NCI-H2029 (cell line): ENCODE measurements at places on chromosomes 11 and 22.

- no peak for DNase-seq
Measured at GRCh38 chr11:2567026-2567671, 122.3 kb downstream of the KCNQ1 start.

DNA sequence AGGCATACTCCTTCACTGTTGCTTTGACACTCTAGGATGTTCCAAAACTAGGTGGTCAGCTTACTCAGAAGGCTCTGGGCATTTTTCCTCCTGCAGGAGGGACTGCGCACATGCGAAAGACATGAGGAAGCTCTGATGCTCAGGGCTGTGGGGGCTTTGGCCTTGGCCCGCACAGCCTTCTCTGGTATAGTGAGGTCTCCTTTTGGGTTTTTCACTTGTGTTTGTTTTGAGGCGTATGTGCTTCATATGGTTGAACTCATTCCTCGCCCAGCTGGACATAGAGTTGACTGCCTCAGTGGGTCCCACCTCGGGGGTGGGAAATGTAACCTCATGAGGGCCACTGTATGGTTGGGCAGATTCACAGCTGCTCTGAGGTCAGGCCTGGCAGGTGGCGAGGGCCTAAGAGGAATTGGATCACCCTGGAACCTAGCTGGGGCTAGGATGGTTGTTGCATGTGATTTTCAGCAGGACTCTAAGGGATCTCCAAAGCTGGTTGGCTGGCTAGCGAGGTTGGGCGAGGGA lies 63.7 kb downstream of the PTPRJ start:
- no peak for DNase-seq

DNA sequence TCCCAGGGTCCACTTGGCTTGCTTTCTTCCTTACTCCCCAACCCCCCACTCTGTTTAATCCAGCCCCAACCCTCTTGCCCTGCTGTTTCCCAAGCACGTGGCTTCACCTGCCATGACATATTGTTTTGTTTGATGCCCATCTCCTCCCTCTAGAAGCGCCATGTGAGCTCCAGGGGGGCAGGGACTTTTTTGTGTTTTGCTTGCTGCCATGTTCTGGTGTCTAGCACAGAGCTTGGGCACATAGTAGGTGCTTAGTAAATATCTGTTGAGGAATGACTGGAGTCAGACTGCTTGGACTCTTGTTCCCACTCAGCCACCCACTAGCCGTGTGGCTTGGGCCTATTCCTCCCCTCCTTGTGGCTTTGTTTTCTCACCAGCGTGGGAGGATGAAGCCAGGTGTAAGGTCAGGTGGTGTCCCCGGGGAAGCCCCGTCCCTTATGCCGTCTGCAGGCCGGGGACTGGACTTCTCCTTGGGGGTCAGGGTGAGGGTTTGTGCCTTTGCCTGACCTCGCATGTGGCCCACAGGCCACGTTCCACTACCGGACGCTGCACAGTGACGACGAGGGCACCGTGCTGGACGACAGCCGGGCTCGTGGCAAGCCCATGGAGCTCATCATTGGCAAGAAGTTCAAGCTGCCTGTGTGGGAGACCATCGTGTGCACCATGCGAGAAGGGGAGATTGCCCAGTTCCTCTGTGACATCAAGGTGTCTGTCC lies 3.8 kb downstream of the AIP start:
- DNase-seq = no peak

DNA sequence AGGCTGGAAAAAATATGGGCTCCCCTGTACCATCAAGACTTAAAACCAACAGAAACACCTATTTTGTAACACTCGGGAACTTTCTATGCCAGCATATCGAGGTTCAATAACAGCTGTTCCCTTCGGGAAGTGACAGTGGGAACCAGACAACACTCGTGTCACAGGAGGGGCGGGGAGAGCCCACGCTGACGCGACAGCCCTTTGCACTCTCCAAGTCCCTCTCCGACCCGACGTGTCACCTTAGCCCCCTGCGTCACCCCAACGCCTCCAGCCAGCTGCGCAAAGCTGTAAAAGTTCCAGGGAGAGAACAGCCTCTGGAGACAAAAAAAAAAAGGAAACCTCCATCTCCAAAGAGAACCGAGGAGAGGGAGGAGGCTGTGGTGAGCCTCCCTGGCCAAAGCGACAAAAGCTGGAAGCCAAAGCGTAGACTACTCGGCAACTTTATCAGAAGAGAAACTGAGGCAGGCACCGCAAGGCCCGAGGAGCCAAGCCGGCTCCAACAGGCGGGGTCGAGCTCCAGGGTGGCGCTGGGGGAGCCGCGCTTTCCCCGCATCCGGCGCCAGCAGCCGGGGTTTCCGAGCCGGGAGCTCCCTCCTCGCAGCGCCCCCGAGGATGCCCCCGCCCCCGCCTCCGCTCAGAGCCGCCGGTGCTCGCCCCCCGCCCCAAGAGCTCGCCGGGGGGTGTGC lies 751 bp downstream of the ARFGAP3 start:
- DNase-seq = no peak

- DNase-seq = peak; percentile 87
Measured at GRCh38 chr11:124739479-124740276, at the start of gene NRGN. Gene NRGN (plus strand): TSS chr11:124739942. CDS start chr11:124740085, 143 bp downstream.

- DNase-seq = no peak
Measured at GRCh38 chr22:43438666-43439347, 27.0 kb downstream of the MPPED1 start.

GRCh38 chr11:10551290-10551592 lies 10.3 kb upstream of the RNF141 start:
- no peak for DNase-seq

GRCh38 chr11:106917973-106918372 lies 100.3 kb downstream of the GUCY1A2 start:
- no peak for DNase-seq
